ENCODE measurements at places on chromosomes 11 and 22.

DNA sequence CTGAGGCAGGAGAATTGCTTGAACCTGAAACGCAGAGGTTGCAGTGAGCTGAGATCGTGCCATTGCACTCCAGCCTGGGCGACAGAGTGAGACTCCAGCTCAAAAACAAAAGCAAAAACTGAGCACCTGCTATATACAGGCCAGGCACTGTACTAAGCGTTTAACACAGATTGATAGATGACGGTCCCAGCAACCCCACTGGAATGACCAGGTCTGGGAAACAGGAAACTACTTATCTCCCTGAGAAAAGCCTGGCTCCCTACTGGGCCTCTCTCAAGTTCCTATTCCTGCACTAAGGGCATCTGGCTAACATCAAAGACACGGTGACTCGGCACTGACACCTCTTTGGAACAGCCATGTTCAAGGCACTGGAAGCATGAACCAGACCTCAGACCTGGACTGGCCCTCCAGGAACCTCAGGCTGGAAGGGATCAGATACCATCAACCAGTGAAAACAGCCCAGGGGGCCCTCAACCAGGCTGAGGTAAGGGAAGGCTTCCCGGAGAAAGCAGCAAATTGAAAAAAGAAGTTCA, 16.6 kb downstream of the ARAP1 start:
- DNase-seq, result no peak

DNA sequence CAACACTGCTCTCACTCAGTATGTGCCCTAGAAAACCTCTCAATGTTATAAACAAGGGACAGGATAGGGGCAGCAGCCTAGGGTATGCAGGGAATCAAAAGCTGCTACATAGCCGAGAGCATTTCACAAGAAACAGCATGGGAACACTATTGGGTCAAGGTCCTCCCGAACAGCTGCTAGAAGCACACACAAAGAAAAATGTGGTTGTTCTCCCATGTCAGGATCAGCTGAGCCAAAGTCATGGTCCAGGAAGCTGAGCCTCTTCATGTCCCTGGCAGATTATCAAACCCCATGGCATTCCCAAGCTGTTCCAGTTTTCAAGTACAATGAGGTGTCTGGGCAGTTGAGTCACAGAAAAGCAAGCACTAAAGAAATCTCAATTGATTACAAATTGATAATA, 21.0 kb upstream of the GDPD4 start:
- DNase-seq, result no peak

- DNase-seq, result no peak
Observed at GRCh38 chr22:19289475-19290161, 1.9 kb downstream of the CLTCL1 start.

DNA sequence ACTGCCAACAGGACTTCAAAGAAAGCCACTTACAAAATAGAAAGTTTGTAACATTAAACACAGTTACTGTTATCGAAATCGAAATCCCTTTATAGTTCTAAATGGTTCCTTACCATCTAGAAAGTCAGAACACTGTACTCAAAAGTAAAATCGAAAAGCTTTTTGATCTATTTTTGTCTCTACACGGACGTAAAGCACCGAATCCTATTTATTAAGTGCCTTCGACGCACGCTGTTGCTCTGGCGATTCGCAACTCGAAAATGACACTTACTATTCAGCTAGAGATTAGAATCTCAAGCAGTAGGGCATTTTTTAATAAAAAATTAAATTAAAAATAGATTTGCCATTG, 78.3 kb downstream of the LARGE1 start:
- no peak for DNase-seq

GRCh38 chr11:77212314-77213007, 84.4 kb downstream of the MYO7A start:
- DNase-seq, result no peak

DNA sequence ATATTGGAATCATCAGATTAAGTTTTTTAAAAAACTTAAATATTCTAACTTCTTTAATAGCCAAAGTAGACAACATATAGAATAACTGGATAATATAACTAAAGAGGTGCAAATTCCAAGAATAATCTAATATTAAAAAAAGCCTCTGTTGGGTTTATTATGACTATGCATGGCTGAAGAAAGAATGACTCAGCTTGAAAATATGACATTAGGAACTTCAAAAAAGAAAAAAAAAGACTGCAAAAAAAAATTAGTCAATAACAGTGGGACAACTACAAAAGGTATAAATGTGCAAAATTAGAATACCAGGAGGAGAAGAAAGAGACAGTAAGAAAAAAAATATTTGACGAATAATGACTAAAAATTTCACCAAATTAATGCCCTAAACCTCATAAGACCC, 1178.0 kb downstream of the JRKL start:
- DNase-seq, result no peak

- no peak for DNase-seq
Observed at GRCh38 chr11:86192519-86193257, 51.9 kb upstream of the EED start.

GRCh38 chr22:47009304-47010101, 247.1 kb downstream of the TBC1D22A start:
- no peak for DNase-seq

GRCh38 chr11:10930972-10931760, 73.3 kb upstream of the ZBED5 start:
- peak; percentile 52 for DNase-seq

GRCh38 chr22:23029521-23030228, 40.6 kb upstream of the GNAZ start:
- no peak for DNase-seq

All from CD4-positive, alpha-beta T cell treated with Interleukin-6 for 4 hours (primary cell).